ENCODE measurements at places on chromosomes 3 and 15. TPM values are rescaled to one million over a fixed set of nuclear protein-coding genes. Genes with fewer than 3 reads are reported as not detected.

The GPR149 gene
- 1.1 TPM for total RNA-seq

The TMEM207 gene
- total RNA-seq = 0.14 TPM

The CSTA gene
- total RNA-seq = 0.85 TPM

The TUSC7 gene
- total RNA-seq = 4.8 TPM

GRCh38 chr3:27085829-27086730 is 283.1 kb downstream of the NEK10 start:
- ATAC-seq = no peak

DNA sequence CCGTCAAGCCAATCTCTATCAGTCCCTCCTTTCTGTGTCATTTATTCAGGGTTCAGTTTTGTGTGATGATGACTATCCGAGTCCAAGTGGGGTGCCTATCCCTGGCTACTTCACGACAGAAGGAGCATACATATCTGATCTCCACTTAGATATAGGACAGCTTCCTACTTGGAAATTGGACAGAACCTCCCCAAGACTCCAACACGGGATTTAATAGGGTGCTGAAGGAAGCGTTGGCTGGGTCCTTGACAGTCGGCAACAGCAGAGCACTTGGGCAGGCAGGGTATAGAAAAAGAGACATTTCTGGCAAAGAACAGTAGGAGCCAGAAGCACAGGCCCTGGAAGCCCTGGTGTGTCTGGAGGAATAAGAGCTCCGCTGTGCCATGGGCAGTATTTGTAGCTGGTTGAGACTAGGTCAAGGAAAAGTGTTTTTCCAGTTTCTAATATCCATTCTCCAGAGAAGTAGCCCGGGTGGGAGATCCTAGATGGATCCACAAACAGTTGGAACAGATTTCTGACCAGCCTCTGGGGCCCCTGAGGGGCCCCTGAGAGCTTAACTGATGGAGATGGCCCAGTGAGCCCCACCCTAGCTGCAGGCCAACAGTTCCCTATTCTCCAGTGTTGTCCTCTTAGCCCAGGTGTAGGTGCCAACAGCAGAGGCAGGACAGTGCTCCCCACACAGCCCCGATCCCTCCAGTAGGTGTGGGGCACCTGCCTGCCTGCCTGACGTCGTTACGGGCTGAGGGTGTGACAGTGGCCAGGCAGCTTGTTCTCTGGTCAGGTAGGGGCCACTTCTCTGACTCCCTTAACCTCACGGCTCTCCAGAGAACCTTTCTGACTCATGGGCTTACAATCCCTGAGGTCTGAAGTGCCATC is 130.8 kb downstream of the CHCHD6 start:
- no peak for ATAC-seq

- peak; percentile 33 for ATAC-seq
Measured at GRCh38 chr3:64084640-64085039, 61.3 kb upstream of the PSMD6 start.

GRCh38 chr15:100890850-100891249 is 11.2 kb downstream of the ALDH1A3 start:
- ATAC-seq = no peak

- peak; percentile 5 for ATAC-seq
Measured at GRCh38 chr3:150761831-150762661, 923 bp downstream of the SIAH2 start.

GRCh38 chr3:9041626-9042025 is 78.4 kb upstream of the RAD18 start:
- ATAC-seq = no peak
